ENCODE measurements at places on chromosomes 12 and 14.

DNA sequence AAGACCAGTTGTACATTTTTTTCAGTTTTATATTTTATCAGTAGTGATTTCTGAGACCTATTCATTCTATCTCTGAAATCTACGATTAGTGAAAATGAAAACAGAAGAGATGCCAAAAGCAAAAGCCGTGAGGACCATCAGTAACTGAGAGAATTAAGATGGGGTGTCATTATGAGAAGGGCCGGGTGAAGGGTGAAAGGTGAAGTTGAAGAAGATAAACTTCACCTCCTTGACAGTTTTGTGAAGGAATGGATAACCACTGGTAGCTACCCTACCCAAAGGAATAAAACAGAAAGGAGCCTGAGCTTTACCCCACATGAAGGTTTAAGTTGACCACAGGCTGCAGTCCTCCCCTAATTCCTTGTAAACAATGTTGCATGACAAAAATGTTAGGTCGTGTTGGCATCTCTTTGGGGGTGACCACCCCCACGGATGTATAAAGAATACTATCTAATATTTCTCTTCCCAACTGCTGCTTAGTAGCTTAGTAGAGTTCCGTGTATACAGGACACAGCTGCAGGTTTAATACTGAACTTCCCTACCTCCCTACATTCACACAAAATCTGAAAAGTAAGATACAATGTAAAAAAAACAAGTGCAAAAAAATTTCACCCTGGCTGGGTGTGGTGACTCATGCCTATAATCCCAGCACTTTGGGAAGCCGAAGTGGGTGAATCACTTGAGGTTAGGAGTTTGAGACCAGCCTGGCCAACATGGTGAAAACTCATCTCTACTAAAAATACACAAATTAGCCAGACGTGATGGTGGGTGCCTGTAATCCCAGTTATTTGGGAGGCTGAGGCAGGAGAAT lies 23.9 kb downstream of the GPR19 start:
- peak; percentile 58 for DNase-seq

DNA sequence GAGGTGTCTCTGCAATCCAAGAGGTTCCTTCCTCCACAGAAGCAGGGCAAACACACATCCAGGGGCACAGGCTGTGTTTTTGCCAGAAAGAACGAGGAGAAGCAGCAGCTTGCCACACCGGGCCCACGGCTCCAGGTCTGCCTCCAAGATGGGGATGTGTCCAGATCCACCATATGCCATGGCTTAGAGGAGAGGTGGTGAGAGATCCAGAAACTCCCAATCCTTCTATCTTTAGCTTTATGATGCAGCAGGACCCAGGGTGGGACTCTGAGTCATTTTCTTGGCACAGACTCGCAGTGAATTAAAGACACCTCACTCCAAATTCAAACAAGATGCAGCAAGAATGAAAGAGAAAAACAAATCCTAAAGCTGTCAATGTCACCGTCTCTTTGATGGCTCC lies 481.4 kb upstream of the TMEM132C start:
- DNase-seq, result peak; percentile 76

DNA sequence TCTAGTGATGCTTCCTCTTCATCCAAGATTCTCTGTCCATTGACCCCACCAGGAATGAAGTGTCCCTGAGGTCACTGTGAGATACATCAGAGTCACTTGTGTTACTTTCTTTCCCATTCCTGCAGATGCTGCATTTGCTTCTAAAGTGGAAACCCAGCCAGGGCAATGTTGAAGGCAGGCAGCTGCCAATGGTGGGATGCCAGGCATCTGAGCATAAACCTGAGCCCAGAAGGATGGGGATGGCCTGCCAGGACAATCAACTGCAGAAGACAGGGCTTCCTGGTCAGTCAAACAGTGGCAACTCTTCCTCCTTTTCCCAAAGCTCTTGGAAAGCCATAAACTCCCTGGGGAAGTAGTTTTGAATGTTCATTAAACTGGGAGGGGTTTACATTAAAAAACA lies 178.0 kb upstream of the TMEM132C start:
- no peak for DNase-seq

DNA sequence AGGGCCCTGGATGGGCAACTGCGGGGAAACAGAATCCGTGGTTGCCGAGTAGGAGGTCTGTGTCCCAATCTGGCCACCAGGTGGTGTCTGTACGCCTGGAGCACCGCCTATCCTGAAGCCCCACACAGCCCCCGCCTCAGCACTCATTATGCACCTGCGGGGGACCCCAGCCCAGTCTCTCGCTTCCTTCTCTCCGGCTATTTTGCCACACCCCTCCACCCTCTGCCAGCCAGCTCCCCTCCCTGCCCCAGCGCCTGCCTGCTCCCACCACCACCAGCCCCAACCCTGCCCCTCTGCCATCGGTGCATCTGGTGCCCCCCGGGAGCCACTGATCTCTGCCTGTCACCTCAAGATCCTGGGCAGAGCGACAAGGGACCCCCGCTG lies 2.2 kb upstream of the NXPH4 start:
- peak; percentile 82 for DNase-seq

DNA sequence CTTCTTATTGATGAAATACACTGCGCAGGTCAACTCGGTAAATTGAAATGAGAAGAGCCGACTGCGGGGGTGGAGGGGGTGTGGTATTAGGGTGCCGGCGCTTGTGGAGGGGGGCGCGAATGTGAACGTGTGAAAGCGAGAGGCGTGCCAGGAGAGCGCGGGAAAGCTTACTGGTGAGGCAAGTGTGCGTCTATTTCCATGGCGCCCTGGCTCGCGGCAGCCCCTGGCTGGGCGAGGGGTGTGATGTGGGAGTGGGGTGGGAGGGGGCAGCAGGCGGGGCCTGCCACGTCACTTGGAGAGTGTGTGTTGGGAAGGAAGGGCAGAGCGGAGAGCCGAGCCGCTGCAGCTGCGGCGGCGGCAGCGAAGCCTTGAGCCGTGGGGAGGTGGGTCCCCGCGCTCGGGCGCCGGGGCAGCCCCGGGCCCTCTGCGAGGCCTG lies 88.8 kb downstream of the GALNT8 start:
- DNase-seq, result no peak

- DNase-seq, result no peak
Measured at GRCh38 chr14:55417955-55418354, 6.3 kb upstream of the ATG14 start.

DNA sequence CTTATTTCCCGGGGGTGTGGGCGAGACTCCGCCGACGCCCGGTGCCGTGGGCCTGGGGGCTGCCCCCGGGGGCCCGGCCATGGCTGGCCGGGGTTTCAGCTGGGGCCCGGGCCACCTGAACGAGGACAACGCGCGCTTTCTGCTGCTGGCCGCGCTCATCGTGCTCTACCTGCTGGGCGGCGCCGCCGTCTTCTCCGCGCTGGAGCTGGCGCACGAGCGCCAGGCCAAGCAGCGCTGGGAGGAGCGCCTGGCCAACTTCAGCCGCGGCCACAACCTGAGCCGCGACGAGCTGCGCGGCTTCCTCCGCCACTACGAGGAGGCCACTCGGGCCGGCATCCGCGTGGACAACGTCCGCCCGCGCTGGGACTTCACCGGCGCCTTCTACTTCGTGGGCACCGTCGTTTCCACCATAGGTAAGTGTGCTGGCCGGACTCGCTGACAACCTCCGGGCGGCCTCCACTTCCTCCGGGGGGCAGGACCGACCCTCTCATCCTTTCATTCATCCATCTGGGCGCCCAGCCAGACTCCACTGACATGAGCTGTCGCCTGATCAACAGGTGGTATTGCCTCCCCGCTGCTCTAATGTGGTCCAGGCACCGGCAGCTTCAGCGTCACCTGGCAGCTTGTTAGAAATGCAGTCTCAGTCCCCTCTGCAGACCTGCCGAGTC lies 467 bp downstream of the KCNK13 start:
- DNase-seq, result peak; percentile 50

DNA sequence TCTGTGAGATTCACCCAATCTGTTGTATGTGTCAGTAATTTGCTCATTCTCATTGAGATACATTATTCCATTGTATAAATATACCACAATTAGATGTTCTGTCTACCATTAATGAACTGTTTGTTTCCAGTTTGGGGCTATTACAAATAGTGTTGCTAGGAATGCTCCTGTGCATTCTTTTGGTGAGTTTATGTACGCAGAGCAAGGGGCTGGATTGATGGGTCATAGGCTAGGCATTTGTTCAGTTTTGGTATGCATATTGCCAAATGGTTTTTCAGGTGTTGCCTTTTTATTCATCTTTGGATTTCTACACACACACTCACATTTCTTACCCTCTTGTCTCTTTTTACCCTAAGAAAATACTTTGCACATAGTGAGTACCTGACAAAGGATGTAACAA lies 93.4 kb downstream of the GPATCH2L start:
- DNase-seq, result no peak

GRCh38 chr14:96148631-96149030 lies 56.0 kb upstream of the BDKRB2 start:
- no peak for DNase-seq

- no peak for DNase-seq
Measured at GRCh38 chr12:64649487-64649886, 39.2 kb downstream of the RASSF3 start.

DNA sequence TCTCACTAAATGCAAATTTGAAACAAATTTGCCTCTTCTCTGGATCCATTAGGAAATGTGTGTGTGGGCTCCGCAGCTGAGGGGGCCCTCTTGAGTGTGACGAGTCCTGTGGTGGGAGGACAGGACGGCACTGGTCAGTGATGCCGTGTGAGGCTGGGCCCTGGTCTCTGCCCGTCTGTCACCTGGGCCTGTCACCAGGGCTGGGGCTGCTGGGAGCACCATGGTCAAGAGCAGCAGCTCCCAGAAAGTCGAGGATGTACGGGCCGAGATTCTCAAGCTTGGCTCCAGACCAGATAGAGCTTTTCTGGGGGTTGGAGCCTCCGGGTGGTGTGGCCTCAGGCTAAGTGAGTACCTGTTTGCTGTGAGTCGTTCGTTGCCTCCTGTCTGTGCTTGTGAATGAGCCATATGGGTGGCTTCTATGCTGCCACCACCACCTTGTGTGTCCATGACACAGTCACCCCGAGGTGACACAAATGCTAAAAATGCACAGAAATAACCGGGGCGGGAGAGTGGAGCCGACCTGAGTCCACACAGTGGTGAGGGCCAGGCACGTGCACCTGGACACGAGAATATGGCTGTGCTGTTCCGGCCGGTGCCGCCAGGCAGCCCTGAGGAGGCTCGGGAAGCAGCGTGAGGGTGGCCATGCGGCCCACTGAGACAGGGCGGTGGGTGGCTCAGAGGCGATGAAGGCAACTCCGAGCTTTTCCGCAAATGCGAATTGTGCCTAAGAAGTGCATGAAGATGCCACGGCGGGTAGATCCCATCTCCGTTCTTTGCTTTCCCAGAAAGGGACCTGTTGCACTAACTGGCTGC lies 8.7 kb downstream of the PGAM5 start:
- DNase-seq, result no peak

DNA sequence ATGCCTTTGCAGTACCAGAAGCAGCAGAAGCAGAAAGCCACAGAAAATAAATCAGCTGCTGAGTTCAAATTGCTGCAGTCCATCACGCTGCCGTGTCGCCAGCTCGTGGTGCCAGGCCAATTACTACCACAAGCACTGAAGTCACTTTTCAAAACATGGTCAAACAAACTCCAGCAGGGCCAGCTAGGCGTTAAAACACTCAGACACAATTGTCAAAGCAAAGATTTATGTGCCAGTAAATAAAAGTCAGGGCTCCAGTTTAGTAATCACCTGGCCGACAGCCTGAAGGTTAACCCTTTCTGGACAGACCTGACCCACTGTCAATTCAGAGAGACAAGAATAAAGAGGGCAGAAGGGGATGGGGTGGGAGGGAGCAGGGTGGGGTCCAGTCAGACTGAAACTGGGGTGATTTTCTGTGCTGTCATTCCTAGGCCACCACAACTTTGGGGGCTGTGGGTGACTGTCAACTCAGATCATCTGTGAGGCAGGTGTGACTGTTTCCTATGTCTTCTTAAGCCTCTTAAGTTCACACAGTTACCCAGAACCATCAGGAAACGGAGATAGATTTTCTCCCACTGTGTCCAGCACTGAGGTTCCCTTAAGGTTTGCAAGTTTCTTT lies 109.8 kb upstream of the FUT8 start:
- no peak for DNase-seq

- DNase-seq, result no peak
Measured at GRCh38 chr12:56590237-56590830, 39.8 kb downstream of the BAZ2A start.

DNA sequence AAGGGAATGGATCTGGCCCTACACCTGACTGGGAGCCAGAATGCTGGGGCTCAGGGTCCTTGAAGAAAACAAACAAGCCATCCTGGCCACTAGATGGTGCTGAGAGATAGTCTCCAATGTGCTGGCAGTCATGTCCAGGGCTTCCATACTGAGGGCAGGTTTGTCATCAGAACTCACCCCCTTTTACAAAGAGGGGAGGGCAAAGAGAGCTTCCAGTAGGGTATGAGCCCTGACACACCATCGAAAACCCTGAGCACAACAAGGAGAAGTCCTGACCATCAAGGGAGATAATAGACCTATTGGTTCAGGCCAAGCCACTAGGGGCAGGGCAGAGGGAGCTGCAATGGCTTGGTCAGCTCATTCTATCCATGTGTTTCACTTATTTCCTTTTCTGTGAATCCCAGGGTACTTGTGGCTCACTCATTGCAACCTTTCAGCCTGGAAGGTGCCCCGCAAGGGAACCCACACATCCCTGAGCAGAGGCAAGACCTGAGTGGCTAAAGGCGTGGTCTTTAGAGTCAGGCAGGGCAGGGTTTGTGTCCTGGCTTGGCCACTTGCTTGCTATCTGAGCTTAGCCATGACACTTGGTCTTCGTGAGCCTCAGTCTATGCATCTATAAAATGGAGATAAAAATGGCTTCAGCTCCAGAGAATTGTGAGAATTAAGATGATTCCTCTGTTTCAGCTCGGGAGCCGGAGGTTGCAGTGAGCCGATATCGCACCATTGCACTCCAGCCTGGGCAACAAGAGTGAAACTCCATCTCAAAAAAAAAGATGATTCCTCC lies 6.2 kb upstream of the PLEKHH1 start:
- peak; percentile 62 for DNase-seq

DNA sequence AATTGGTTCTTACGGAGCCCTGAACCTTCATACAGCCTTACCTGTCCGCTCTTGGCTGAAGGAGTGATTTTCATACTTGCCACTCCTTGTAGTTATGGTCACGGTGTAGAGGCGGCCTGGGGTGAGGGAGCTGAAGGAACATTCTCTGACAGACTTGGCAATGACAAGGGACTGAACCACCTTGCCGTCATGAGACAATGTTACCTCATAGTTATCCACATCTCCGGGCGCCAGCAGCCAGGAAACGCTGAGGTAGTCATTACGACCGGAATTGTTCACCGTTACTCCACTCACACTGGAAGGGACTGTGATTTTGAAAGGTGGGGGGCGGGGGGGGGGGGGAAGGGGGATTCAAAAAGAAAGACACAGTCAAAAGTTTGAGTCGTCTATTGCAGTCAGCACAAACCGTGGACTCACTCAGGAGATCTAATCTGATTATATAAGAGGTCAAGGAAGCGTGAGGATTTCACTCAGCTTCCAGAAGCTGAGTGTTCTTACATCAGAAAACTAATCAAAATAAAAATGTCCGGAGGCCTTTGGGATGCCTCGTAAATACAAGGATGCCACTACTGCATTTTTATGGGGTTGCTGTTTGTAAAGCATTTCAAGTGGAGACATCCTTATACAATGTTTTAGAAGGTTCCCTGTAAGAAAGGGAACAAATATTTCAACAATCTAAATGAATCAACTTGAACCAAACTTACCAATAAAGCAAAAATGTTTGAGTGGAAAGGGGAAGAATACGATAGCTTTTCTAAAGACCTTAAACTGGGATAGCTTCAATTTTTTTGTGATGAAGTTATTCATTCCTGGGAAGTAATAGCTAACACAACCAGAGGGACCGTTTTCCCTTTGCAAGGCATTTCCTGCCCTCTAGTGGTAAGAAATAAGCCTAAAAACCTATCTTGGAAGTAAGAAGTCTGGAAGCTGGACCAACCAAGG lies 60.6 kb downstream of the PTPRB start:
- DNase-seq, result peak; percentile 53

Measured in foreskin fibroblast (primary cell).